ENCODE measurements at places on chromosomes 3 and 15. TPM values are rescaled to one million over a fixed set of nuclear protein-coding genes. Genes with fewer than 3 reads are reported as not detected.

- DNase-seq, result no peak
Measured at GRCh38 chr3:159854500-159855124, 134.0 kb upstream of the IL12A start.

DNA sequence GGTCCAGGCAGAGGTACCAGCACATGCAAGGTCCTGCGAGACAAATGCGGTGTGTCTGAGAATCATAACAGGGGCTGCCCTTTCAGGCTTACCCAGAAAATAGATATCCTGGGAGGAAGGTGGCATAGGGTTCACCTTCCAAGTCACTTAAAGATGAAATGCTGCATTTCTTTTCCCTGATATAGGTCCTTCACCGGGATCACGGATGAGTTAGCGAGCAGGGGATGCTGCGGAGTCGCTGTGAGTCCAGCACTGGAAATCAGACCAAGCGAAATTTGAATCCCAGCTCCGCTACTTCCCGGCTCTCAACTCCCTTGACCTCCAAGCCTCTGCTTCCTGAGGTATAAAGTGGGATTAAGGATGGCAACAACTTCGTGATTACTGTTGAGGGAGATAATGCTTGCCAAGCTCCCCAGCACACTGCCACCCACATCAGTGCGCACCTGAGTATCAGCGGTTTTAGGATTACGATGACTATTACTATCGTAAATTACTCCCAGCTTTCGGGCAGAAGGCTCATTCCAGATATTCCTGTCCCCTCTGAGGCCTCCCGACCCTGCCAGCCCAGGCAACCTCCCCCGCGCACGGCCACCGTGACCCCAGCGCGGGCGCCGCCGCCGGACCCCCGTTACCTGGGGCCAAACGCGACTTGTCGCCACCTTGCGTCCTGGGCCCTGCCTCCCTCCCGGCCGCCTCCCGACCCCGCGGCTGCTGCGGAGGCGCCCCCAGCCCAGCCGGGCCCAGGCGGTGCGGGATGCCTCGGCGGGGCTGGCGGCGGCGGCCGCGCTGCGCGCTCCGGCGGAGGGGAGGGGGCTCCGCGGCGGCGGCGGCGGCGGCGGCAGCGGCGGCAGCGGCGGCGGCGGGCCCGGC lies 589 bp upstream of the GPR27 start:
- no peak for DNase-seq

DNA sequence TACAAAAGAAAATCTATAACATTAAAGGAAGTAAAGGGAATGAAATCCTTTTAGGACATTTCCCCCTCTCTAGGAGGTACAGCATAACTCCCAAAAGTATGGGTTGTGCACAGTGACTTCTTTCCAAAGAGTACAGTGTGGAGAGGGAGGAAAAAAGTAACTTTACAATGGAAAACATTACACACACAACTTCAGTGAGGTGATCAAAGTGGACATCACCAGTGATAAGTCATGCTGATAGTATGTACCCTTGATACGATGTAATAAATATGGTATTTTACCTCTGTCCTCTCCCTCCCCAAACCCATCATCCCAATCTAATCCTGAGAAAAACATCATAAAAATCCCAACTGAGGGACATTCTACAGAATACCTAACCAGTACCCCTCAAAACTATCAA lies 10.8 kb downstream of the PLD1 start:
- no peak for DNase-seq

DNA sequence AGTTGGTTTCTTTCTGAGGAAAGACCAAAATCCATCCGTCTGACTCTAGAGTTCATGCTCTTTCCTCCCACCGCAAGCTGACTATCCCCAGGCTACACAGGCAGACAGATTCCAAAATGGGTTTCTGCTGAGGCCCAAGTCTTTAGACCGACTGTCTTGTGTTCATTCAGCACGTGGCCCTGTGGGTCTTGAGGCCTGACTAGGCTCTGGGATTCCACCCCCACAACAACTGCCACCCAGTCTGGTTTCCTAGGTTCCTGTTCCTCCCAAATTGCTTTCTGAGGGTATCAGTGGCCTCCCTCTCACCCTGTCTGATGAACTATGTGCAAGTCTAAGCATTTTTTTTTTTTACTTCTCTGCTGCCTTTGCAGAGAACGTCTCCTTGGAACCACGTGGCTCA lies 67.7 kb downstream of the CYP19A1 start:
- DNase-seq, result no peak

- no peak for DNase-seq
Measured at GRCh38 chr3:100521439-100521845, 29.0 kb downstream of the TMEM45A start.

- no peak for DNase-seq
Measured at GRCh38 chr3:56406826-56407515, 61.3 kb downstream of the ERC2 start.

DNA sequence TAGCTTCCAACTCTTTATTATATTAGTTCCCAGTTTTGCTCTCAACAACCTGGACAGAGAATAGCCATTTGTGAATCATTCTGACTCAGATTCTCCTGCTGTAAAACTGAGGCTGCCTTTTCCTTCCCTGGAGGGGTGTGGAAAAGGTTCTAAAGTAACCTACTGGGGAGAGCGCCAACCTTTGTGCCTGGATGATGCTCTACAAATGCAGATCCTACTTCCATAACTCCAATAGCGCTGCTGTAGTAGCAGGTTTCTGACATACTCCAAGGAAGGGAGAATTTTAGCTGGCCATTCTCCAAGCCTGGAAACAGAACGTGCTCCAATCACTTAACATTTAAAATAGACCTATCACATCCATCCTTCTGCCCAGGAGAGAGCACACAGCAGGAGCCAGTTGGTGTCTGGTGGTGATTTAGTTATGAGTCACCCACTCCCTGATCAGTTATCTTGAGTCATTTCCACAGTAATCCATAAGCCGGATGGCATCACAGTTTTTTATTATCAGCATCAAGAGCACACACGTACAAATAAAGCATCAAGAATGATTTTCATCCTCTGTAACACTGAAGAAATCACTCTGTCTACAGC lies 38.3 kb downstream of the MYH15 start:
- no peak for DNase-seq

GRCh38 chr15:98443526-98443925 lies 204.8 kb upstream of the IGF1R start:
- no peak for DNase-seq

DNA sequence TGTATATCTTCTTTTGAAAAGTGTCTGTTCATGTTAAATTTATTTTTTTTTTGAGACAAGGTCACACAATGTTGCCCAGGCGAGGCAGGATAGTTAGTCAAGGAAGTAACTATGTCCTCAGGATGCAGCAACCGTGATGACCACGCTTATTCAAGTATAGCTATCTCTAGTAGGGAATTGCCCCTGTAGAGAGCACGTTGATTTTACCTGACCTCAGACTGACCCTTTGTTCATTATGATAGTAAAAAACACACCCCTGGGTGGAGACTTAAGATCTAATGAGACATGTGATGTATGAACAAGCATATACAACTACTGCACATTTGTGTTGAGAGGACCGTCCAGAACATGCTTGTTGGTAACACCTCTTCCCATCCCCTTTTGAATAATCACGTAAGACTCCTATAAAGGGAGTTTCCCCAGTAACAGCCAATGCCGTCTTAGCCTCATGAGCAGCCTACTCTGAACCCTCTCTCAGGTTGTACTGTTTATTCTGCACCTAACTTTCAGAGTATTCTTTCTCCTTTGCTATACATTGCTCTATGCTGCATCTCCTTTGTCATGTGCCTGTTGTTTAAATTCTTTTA lies 32.9 kb downstream of the ZNF621 start:
- DNase-seq, result no peak

QTRT2 gene
- 20.8 TPM for total RNA-seq

MOBP gene
- not detected for total RNA-seq

LRRC2 gene
- 0.45 TPM for total RNA-seq

SNRPA1 gene
- total RNA-seq, result 23.6 TPM

DCLK3 gene
- not detected for total RNA-seq

COL6A6 gene
- total RNA-seq, result 0.57 TPM

FBXO40 gene
- 0.18 TPM for total RNA-seq

Data from prostate gland (tissue), 2 donors.